ENCODE measurements at places on chromosomes 12 and 14. TPM values are rescaled to one million over a fixed set of nuclear protein-coding genes. Genes with fewer than 3 reads are reported as not detected.
A peak's percentile ranks its signal among the peaks of the same experiment; 100 is the strongest.

GRCh38 chr12:71981149-71981548 is 42.5 kb downstream of the TPH2 start:
- no peak for DNase-seq

DNA sequence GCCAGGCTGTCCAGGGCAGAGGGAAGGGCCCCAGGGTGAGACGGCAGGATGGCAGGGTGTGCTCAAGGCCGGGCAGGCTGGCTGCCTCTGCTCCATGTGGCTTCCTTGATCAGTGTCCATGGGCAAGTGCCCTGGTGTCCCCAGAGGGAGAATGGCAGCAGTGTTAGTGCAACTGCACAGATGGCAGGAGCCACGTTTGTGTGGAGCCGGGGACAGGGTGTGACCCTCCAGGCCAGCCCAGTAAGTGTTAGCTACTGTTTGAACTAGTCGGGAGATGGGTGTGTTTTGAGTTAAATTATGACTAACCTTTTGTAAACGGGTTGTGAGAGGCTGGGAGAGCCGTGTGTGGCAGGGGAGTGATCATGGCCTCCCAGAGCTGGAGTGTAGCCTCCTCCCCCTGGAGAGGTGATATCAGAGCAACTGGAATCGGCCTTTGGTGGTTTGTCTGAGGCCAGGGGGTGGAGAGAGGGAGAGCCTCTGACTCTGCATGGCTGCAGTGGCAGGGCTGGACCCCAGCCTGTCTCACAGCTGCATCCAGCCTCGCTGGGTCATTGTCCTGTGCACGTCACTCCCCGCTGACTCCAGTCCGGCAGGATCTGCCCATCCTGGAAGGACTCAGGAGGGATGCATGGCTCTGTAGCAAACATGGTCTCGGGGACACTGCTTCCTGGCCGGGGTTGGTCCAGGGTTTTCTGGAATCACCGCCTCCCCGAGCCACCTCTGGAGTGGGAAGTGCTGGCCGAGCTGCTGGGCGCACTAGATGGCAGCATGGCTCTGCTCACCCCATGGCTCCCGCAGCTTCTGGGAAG is 27.8 kb downstream of the AACS start:
- DNase-seq: no peak

DNA sequence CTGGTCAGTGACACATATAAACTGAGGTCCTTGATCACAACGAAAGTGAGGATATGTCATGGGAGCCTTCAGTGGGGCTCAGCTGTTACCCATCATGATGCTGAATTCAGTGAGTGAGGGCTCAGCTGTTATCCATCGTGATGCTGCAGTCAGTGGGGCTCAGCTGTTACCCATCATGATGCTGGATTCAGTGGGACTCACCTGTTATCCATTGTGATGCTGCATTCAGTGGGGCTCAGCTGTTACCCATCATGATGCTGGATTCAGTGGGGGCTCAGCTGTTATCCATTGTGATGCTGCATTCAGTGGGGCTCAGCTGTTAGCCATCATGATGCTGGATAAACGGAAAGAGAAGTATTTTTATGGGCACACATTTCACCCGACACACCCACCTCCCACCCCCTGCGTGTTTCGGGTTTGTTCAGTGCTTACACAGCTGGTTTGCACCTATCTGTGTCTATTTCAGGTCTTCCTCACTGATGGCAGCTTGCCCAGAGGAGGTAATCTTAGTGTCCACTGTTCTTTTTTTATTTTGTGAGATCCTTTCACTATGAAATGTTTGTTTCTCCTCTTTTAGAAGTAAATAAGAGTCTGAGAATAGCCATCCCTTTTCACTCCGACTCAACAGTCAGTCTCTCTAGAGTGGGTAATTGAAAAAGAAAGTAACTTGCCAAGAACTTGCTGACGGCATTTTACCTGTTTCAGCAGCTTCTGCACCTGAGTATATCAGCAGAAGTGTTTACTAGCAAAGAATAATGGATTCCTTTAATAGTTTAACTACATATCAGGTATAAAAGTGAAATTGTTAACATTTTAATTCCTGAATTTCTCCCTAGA is 183.0 kb downstream of the ERC1 start:
- DNase-seq: no peak

- DNase-seq: no peak
Observed at GRCh38 chr14:87001333-87001732, 991.6 kb downstream of the GALC start.

- DNase-seq: no peak
Observed at GRCh38 chr12:99859126-99859525, 125.6 kb downstream of the ANKS1B start.

- no peak for DNase-seq
Observed at GRCh38 chr14:30450631-30451545, 108.1 kb upstream of the G2E3 start.

- DNase-seq: no peak
Observed at GRCh38 chr14:102941419-102942011, 19.1 kb downstream of the AMN start.

- DNase-seq: no peak
Observed at GRCh38 chr12:41277100-41277945, 89.2 kb downstream of the PDZRN4 start.

- DNase-seq: peak; percentile 12
Observed at GRCh38 chr12:11958221-11959091, 112.3 kb upstream of the BCL2L14 start.

- no peak for DNase-seq
Observed at GRCh38 chr12:63498239-63498638, 170.1 kb downstream of the DPY19L2 start.

DNA sequence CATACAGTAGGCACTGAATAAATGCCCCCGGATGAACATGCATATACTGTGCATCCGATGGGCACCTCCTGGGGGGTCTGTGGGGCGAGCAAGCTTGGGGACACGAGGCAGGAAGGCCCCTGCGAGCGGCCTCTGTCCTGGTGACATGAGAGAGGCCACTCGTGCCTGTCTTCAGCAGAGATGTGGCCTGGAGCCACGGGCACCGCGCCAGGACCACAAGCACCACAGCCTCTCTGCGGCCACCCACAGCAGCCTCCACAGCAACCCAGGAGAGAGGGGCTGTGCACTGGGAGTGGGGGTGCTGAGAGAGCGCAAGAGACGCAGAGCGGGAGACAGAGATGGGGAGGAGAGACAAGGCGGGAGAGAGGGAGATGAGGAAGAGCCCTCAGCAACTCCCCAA is 118.5 kb downstream of the RFLNA start:
- DNase-seq: no peak

DNA sequence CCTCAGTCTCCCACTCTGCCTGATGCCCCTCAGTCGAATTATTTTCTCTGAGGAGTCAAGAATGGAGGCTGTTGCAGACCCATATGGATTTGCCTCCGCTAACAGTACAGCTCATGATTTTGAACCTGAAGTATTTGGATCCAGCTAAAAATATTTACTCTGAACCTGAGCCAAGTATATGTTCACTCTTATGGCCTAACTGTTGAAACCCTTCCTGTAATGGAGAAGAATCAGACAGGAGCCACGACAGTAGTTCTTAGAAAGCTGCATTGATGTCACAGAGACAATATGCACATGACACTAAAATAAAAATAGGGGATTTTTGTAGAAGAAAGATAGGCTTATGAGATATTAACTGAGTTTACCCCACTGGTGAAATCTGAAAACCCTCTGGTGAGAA is 1128.3 kb upstream of the FLRT2 start:
- DNase-seq: no peak

- DNase-seq: no peak
Observed at GRCh38 chr12:41073633-41074472, 114.3 kb upstream of the PDZRN4 start.

- no peak for DNase-seq
Observed at GRCh38 chr12:92467886-92468285, 234.9 kb upstream of the PLEKHG7 start.

DNA sequence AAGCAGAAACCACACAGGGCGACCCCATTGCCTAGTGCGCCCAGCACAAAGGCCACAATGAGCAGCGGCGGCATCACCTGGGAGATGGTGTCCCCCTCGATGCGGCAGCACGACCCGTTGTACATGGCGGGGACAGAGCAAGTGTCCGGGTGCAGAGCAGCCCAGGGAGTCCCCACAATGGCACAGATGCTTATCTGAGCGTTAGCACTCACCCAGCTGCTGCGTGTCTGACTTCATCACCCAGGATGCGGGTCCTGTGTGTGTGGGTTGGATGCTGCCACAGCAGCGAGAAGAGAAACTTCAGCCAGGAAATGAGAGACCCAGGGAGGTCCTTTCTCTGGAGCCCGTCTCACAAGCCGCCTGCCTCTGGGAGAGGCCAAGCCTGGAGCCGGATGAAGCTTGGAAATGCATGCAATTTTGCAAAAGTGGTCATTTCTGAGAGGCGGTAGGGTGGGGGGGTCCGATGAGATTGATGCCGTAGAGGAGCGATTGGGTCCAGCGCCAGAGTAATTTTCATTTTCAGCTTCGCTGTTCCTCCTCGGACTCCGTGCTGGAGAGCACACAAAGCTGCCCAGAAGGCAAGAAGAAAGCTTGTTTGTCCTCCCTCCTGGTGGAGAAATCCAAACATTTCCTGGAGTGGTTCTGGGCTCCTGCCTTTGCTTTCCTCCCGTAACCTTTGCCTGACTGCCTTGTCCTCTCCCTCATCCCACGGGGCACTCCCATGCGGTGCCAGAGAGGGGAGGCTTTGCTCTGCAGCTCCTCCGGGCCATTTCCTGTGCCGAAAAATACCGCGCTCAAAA is at the start of gene HCAR1:
Gene HCAR1 (minus strand): TSS at position 630 of the 800 bp plus-strand sequence. CDS start 505 bp downstream, at position 125.
- DNase-seq: no peak

DNA sequence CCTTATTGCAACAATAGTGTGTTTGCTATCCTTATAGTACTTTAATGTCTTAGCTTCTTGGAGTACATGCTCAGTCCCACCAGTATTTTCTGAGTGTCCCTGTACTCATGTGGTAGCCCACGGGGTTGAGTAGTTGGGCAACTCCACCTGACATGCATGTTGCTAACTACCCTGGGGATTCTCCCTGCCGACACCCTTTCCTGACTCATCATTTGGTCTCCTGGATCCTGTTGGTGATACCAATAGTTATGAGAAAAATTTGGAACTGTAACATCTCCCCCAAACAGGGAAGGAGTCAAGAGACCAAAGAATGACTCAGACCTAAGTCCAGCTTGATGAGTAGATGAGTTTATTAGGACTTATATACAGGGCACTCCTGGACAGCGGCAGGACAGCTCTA is 101.6 kb downstream of the BRMS1L start:
- DNase-seq: no peak

DNA sequence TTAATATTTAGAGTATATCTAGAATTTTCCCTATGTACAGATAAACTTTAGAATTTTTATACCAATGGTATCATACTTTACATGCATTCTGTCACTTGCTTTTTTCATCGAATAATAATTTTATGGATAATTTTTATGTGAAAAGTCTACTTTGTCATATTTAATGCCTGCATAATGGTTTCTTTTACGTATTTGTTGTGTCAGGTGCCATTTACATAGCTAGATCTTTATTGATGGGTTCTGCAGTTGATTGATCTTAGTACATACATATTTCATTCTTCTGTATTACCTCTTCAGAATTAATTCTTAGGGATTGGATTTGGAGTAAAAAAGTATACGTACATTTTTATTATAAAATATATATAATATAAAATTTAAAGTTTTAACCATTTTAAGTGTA is 77.7 kb upstream of the NEDD1 start:
- no peak for DNase-seq

DNA sequence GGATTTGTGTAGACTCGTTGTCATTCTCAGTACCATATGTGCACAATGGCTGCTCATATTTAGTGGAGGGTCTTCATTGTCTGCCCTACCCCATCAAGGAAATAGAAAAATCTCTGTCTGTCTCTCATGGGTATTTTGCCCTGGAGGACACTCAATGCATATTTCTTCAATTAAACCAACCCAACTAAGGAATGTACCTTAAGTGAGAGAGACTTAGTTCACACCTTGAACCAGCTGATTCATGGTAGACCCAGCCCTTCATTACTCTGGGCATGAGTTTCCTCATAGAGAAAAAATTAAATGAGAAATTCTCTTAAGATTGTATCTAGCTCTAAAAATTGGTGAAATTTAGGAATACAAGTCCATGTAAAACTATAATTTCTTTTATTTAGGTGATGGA is 107.1 kb upstream of the PLEKHG7 start:
- DNase-seq: no peak

DNA sequence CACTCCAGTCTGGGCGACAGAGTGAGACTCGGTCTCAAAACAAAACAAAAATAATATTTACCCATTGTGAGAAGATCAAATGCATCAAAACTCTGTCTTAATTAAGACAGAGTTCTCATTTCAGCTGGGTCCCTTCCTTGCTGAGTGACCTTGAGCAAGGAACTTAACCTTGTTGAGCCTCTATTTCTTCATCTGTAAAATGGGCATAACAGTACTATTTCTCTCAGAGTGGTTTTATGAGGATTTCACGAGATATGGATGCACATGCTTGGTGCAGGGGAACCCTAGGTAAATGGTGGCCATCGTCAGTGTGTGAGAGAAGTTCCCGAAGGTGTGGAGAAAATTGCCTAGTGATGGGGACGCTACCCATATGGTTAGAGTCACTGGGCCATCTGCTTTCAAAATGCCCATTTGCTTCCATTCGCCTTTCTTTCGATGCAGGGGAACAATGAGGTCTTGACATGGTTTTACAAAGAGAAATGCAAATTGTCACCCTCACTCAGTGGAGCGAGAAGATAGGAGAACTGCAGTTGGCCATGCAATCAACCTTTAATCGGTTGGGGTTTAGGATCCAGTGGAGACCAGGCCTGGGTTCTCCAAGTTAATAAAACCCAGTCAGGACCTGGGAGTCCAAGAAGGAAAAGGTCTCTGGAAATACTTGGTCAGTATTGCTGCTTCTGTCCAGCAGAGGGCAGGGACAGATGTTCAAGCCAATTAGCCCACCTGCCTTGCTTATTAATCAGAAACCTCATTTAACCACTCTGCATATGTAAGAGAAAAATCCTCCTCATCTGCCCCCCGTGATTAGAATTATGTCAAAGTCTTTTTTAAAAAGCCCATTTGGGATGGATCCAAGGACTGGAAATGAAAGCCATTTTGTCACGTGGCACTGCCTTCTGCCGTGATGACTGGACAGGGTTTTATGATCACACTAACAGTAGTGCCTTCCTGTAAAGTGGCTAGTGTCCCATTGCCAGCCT is 37.2 kb downstream of the CFAP251 start:
- no peak for DNase-seq

- no peak for DNase-seq
Observed at GRCh38 chr12:96878704-96879103, 28.4 kb upstream of the NEDD1 start.

- DNase-seq: no peak
Observed at GRCh38 chr12:14264778-14265177, 100.7 kb upstream of the ATF7IP start.

DNA sequence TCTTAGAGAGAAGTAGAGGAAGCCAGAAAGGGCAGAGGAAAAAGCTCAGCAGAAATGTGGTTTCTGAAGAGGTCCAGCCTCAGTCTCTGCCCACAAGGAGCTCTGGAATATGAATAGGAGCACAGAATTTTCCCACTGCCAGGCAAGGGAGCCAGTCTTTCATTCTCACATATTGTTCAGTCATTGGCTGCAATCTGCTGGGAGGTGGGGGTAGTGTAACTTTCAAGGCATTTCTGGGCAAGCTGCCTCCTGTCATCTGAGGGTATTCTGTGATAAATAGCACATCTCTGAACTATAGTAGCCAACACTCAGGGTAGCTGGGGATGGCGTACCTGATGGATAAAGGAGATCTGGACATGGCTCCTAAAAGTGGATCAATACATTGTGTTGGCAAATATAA is 127.2 kb downstream of the LRRK2 start:
- no peak for DNase-seq

- no peak for DNase-seq
Observed at GRCh38 chr12:3432176-3432742, 58.7 kb upstream of the PRMT8 start.

The PPP4R4 gene
- total RNA-seq: not detected

The SIX4 gene
- not detected for total RNA-seq

The TAS2R31 gene
- 1.0 TPM for total RNA-seq

The ENDOU gene
- 0.22 TPM for total RNA-seq

The TMEM119 gene
- 1.9 TPM for total RNA-seq

The SLCO1B1 gene
- not detected for total RNA-seq

The RERG gene
- not detected for total RNA-seq

The GALNT8 gene
- 0.92 TPM for total RNA-seq
